ENCODE measurements at places on chromosomes 11 and 22.

DNA sequence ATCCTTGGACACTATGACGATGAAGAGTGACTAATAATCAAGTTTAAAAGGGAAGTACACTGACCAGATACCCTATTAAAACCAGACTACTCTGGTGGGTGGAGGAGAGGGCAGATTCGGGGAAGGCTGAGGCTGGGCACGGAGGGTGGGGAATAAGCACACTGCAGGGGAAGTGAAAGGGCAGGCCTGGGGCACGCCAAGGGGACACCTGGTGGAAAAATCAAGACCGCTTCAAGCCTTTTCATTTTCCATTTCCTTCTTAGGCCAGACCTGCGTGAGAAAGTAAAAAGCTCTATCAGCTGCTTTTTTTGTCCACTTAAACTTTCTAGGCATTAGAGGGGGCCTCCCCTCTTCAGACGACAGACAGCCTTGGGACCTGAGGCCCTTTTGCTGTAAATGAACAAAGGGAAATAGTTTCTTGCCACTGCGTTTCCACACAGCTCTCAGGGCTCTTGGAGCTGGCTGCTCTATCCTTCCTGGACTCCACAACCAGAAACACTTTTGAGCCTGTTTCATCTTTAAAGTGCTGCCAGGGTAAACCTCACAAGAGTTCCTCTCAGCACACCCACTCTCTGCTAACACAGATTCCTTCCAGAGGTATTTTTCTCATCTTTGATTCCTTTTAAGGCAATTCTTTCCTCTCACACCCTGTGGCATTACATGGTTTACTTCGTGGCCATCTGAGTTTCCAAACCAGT is 25.0 kb upstream of the SERPIND1 start:
- no peak for DNase-seq

DNA sequence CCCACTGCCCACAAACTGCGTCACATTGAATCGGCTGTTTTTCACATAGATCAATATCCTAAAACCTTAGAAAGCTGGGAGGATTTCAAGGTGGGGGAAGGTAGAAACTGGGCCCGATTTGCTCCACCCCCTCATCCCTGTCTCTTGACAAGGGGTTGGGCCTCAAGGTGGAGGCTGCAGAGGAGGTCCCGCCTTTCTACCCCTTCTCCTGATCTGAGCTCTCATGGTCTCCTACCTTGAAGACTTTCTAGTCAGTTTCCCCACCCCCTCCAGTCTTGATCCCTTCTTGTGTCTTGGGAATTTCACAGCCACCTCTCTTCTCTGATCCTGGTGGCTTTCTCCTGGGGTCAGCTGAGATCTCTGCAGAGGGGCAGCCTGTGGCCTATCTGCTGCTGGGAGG is 4.5 kb upstream of the STARD10 start:
- no peak for DNase-seq

DNA sequence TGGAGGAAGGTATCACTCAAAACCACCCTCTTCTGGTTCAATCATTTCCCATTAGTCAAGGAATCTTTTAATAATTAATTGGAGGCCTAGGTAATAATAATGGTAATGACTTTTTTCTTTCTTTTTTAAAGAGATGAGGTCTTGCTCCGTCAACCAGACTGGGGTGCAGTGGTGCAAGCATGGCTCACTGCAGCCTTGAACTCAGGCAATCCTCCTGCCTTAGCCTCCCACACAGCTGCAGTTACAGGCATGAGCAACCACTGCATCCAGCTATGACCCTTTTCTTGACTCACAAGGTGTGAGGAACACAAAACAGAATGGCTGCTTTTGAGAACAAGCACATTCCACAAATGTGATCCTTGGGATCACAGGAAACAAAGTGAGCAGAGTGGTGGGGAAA is 3.6 kb downstream of the POLDIP3 start:
- no peak for DNase-seq

DNA sequence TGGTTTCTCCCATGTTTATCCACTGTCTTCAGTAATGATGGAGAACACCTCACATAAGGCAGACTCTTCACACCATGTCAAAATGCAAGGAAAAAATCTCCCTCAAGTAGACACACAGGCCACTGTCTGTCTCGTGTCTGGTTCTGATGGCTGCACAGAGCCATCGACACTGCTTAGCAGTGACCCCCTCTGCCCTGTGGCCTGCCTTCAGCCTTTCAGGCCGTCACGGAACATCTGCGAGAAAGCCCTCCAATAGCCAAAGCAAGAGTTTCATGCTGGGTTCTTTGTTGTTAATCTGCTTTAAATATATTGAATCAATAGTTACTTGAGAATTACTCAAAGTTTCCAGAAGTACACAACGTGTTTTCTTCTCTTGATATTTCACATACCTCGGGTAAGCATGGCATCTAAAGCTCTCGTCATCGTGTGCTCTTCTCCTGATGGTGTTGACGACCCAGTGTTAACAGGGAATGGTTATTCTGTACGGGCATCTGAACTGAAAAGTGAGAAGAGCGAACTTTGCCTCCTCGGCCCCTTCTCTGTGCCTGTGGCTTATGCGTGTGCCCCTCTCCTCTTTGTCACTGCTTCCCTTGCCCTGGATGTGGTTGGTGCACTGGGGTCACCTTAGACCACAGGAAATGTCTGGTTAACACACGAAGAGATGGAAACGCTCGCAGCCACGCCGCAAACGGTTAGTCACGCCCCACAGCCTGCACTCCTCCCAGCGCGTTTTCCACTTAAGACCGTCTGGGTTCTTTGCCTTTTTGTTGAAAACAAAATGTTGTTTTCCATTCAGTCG is 33.4 kb upstream of the CTTN start:
- peak; percentile 23 for DNase-seq

DNA sequence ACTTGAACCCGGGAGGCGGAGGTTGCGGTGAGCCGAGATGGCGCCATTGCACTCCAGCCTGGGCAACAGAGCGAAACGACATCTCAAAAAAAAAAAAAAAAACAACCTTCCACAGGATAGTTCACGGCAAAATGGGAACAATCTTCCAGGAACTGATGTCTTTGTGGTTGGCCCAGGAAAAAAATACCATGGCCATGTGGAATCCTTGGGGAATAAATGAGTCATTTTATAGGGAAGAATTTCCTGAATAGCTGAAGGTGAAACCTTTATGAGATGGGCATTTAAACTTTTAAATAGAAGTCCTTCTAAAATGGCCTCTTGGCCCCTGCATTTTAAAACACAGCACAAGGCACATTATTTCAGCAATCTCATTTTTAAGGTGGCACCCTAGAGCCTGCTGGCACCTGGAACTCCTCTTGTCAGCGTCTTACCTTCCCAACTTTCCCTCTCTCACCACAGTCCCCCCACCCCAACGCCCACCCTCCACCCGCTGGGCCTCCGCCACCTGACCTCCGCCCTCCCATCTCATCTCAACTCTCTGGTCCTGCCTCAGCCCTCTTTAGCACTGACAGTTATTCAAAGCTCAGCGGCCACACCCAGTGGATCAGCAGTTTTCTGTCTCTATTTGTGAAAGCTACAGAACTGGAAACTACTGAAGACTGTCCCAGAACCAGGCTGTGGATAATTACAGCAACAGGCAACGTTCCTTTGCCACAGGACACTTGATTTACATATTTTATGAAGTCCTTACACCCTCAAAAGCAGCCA is 43.1 kb downstream of the SCGB1A1 start:
- DNase-seq = no peak

- DNase-seq = no peak
These were observed 6.8 kb upstream of the LIF start for GRCh38 chr22:30253205-30253852.

DNA sequence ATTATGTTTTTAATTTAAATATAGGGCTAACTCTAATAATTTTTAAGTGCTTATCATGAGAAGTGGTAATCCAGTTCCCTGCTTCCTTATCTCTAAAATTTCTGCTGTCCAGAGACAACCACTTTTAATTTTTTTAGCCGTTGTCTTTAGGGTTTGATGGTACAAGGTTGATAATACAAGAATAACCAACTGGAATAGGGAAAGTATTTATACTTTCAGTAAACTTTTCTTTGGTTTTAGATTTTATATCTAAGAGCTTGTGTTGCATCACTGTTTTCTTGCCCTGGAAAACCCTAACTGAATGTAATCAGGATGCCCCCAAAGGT is 46.5 kb upstream of the ADORA2A start:
- DNase-seq = no peak

DNA sequence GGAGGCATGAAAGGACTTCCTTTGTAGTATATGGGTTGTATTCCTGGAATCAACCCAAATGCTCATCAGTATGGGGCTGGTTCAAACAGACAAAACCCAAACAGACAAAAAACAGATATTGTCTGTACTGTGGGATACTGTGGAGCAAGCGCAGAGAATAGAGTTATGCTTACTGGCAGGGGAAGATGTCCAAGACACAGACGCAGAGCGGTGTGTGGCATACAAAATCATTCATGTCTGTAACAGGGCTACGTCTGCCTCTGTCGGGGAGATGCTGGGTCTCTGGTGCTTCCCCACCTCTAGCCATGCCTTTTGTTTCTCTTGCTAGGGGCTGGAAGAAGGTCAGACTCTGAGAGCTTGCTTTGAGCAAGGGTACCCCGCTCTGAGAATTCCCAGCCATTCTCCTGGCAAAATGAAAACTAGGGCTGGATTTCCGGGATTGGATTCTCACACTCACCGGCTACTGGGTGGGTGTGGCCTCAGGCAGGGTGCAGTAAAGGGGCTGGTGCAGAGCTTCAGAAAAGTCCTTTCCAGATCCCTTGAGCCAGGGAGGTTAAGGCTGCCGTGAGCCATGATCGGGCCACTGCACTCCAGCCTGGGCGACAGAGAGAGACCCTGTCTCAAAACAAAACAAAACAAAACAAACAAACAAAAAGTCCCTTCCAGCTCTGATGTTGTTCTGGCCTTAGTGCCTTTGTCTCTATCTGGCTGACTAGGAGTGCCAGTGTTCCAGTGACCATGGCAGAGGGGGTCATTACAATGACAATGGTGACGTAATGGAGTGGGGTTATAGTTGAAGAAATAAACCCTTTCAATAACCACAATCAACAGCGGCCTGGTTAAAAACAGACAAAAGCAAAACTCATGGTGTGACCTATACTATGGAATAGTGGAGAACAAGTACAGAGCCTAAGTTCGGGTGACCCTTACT is 2.9 kb upstream of the ABCC8 start:
- no peak for DNase-seq

DNA sequence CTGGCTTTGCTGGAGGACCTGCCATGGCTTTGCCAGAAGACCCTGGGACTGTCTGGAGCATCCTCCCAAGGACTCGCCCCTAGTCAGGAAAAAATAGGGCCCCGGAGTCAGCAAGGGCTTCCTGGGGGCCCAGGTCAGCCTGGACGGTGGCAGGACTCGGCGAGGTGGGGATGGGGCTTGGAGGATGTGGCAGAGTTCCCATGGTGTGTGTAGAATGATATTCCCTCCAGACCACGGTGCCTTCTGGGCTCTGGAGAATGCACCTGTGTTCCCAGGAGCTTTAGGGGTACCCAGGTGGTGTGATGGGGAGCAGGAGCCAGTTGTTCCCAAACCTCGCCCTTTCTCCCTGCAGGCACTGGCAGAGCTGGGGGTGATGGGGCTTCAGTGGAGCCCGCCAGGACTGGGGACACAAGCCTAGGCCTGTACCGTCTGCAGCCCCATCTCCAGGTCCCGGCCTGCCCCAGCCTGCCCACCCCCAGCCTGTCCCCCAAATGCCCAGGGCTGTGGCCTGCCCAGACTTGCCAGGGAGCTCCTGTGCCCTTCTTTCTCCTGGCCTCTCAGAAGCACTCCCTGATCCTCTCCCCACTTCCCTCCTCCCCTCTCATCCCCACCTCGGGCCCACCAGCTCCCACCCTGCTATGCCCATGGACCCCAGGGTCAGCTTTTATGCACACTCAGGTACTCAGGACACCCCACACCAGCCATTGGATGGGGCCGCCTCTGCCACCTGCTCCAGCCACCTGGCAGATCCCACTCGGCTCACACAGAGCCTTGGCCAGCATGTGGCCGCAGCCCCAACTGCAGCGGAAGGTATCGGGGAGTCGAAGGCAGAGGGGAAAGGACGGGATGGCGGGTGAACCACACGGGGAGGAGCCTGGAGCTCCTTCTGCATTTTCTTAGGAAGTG is 82.1 kb downstream of the CDKN1C start:
- no peak for DNase-seq

DNA sequence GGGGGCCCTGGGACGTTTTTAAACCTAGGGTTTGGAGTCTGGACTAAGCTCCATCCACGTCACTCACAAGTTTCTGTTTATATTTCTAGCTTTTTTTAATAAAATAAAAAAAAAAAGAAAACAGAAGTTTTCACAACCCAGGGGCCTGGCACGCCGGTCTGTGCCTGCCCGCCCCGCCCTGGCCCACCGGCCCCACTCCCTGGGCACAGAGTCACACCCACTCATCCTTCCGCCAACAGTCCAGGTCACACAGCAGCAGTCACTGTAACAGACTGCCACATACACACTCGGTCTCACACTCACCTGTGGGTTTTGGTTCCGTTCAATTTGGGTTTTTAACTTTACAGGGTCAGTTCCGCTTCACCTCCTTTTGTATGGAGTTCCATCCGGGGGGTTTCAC is 5.3 kb upstream of the ACR start:
- no peak for DNase-seq

- no peak for DNase-seq
These were observed 63.8 kb downstream of the TRIM29 start for GRCh38 chr11:120074076-120074475.

DNA sequence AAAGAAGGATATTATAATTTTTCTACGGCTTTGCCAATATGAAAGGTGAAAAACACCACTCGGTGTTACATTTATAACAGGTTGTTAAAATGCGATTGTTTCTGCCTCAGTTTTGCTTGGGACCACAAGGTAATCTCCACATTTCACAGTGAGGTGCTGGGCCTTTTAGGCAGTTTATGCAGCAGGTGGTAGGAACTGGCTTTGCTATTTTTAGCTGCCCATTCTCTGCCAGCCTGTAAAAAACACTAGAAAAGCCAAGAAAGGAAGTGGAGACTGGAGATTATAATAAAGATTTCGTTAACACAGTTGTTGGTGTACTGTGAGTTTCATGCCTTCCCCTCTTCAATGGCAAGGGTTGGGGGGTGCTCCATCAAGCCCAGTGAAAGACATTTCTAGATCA is 8.0 kb upstream of the MRPL16 start:
- no peak for DNase-seq

- no peak for DNase-seq
These were observed 25.8 kb downstream of the MRGPRD start for GRCh38 chr11:68954836-68955606.

GRCh38 chr11:76987203-76987602 is 47.0 kb upstream of the B3GNT6 start:
- no peak for DNase-seq

- no peak for DNase-seq
These were observed 327.0 kb downstream of the ETS1 start for GRCh38 chr11:128260398-128260797.

DNA sequence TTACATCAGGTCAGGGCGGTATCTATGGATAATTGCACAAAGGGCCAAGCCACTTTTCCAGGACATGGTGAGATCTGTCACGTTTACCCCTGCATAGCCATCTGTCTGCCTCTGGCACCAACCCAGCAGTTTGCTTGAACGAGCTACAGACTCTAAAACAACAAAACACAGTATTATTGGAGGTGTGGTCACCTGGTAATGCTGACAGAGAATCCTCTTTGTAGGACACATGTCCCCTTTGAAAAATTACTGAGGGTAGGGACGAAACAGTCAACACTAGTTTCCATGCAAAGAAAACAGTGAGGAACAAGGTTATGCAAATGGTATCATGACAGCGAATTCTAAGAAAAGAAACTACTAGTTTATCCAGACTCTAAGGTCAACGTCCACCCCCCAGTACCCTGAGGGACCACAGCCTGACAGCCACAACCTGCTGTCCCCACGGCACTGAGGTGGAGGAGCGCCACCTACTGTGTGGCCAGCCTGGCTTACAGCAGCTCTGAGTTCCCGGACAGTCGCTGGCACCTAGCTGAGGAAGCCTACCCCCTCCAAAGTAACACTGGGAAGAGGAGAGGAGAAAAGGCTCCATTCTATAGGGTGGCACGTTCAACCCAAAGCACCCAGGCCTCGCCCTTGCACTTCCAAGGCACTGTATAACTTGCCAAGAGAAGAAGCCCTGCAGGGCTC is 117.4 kb upstream of the BID start:
- no peak for DNase-seq

All from CD8-positive, alpha-beta memory T cell (primary cell).